Suprapubic skin (tissue), 4 donors: ENCODE measurements at places on chromosomes 12 and 14. TPM values are rescaled to one million over a fixed set of nuclear protein-coding genes. Genes with fewer than 3 reads are reported as not detected.

The C1QL4 gene
- total RNA-seq, result 1.2 TPM

The SUPT16H gene
- 55.8 TPM for total RNA-seq

The C12orf56 gene
- total RNA-seq, result 2.4 TPM

The DPPA3 gene
- not detected for total RNA-seq

The LUM gene
- 11.3 TPM for total RNA-seq
